Stimulated activated CD4-positive, alpha-beta T cell treated with anti-CD3 and anti-CD28 coated beads, Interleukin-2, amount 100 ng/mL, for 48 hours (primary cell): ENCODE measurements at places on chromosomes 3 and 15.

GRCh38 chr3:24249523-24249922 is 245.1 kb downstream of the THRB start:
- DNase-seq: no peak

GRCh38 chr3:105865867-105866350 is 2.9 kb downstream of the CBLB start:
- DNase-seq: no peak

DNA sequence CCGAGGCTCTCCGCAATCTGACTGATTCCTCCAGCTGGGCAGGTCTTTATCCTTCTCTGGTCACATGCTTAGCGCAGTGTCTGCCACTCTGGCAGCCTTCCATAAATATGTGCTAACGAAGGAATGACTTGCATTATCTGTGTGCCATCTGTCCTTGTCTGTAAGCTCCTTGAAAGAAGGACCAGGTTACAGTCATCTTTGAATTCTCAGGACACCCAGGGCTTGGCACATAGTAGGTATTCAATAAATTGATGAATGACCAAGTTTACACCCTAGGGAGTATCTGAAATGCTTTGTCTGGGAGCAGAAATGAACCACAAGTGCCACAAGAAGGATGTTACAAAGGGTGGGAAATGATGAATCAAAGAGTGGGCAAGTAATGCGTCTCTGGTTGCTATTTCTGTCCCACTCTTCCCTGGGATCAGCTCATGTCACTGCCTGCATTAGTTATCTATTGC is 16.5 kb upstream of the FAM3D start:
- DNase-seq: no peak

DNA sequence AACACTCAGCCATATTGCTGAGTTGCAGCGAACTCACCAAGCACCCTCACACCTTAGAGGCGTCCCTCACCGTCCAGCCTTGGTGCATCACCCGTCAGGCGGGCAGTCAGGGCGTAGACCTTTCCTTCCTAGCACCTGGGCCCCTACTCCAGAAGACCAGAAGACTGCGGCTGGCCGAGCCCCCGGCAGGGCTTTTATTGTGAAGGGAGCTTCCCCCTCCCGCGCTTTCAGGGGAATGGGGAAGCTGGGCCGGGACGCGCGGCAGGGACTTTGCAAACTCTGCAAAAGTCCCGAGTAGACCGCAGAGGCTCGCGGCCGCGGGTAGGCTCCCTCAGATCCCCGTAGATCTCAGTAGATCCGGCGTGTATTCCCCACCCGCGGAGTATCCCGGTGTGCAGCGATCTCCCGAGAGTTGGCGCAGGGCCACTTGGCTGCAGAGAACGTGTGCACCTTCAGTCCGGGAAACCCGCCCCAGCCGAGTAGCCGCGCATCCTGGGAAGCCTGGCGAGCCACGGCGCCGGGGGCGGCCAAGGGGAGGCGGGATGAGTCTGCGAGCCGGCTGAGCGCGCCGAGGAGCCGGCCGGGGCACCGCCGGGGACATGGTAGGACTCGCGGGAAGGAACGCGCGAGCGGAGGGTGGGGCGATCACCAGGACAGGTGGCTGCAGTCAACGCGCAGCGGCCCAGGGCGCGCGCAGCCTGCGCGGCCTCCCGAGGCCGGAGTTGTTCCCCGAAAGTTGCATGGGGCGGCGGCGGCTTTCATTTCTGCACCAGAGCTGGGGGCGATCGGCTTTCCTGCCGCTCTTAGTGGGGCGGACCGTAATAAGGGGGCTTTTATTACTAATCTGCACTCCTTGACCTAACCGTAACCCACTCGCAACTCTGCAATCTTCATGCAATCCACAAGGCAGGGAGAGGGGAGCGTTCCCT is at the start of gene GASK1A:
GASK1A (plus strand) TSS at position 268 of the 929 bp plus-strand sequence; CDS start at position 600, 332 bp downstream.
- peak; percentile 7 for DNase-seq

DNA sequence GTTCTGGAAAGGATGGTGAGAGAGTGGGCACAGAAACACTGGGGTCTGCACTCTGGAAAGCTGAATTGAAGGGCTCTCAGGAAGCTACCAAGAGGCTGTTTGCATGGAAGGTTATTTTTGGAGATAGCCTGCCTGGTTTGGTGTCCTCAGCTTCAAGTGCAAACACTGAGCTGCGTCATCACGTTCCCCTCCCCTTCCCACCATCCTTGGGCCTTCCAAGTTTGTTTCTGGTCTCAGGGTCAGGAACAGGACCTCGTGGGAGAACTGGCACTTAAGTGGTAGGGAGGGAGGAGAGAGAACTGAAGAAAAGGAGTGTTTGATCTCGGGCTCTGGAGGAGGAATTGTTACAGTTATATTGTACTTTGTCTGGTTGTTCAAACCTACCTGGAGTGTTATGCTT is 10.6 kb downstream of the ST6GAL1 start:
- DNase-seq: no peak

DNA sequence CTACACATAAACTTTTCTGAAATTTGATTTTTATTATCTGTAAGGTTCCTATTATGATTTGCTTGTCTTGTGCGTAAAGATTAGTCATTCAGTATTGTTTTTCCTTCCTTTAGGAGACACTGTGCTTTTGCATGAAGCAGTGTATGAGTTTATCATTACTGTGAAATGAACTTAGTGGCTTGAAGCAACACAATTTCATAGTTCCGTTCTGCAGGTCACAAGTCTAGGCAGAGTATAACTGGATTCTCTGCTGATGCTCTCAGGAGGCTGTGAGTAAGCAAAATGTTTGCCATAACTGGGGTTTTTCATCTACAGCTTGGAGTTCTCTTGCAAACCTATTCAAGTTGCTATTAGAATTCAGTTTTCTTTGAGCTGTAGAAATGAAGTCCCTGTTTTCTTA is 1136.1 kb downstream of the OTOL1 start:
- DNase-seq: no peak

DNA sequence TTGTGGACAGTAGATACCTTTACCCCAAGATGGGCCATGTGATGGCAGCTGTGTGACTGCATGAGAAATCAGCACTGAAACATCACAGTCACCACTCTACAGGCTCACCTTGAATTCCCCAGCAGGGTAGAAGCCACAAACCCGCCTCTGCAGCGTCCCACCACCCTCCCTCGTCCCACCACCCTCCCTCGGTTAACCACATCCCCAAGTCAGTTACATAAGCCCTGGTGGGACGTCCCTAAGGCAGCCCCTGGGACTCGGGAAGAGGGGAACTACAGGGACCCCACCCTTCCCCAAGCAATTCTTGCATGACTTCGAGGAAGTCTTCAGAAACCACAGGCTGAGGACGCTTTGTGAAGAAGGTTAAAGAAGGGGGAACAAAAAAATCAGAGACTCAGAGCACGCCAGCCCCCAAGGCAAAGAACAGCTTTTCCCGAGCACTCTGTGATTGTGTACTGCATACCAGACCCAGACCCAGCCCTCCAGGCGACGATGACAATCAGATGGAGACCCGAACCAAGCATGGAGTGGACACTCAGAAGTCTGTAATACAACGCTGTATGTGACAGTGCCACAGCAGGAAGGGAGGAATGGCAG is 60.5 kb downstream of the SH3BP5 start:
- peak; percentile 54 for DNase-seq

DNA sequence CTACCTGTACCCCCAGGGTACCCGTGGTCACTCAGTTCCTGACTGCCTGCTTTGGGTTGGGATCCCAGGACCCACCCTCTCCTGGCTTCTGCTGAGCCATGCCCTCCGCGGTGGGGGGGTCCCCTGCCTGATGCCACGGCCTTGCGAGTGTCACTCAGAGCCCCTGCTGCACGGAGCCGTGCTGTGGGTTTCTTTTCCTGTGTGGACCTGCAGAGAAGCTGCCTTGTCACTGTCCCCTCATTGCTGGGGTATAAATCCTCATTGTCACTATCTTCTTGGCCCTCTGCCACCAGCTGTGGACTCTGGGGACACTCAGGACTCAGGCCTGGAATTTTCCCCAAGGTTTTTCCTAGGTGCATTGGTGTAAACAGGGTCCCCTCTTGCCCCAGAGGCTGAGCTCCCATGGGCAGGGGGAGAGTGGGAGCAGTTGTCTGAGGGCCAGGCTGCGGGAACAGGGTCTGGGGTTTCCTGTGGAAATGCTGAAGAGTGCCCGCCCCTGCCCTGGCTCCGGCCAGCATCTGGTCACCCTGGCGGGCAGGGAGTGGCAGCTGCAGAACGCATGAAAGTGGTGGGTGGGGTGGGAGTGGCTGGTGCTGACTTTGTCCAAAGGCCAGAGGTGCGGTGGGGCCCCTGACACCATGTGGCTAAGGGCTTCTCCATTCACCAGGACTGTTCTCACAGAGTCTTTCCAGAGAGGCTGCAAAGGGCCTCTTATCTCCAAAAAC is 191.7 kb downstream of the GOLGA6L6 start:
- no peak for DNase-seq

DNA sequence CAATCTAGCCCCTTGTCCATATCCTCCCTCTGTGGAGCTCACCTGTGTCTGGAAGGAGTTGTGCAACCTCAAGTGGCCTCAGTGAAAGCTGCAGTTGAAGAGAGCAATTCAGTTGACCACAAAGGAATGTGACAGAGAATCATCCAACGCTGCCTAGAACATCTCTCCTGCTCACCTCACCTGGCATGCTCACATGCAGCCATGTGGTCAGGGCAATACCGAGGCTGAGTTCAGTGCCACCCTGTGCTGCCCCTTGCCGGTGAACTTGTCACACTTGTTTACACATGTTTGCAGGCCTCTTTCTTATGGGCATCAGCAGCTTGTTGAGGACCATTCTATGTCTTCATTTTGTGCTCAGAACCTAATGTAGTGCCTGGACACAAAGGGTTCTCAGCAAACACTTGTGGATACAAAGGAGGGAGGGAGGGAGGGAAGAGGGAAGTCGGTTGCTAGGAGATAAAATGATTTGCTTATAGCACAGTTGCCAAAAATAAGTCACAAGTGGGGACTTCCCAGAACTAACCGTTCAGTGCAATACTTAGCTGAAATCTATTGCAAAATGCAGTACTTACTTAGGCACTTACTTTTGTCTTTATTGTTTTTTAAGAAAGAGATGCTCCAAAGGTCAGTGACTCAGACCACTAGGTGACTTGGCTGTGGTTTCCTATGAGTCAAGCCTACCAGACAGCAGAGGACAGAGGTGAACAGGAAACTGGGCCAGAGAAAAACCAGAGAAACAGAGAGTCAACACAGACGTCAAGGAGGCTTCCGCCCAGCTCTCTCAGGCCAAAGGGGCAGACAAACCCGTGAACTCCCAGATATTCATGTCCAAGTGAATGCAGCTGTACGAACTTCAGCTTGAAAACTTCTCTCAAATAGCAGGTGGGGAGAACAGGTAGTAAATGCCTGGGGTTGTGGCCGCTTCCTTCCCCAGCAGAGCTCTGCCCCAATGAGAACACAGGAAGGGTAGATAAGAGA is 227.8 kb upstream of the CTNNB1 start:
- DNase-seq: peak; percentile 32

DNA sequence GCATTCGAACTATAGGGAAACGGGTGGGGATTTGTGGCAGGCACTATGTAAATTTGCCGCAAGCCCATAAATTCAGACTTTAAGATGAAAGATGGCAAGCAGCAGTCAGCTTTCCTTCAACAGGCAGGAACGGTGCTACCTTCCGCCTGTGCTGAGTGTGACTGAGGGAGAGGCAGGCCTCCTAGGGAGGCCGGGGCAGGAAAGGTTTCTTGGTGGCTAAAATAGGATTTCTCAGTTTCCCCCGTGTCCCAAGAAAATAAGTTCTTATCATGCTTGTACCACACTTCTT is 12.5 kb downstream of the FLNB start:
- DNase-seq: no peak
